NAMALWA (cell line): ENCODE measurements at places on chromosomes 1 and 21.

- no peak for DNase-seq
Measured at GRCh38 chr21:39938086-39938625, 70.9 kb downstream of the PCP4 start.

- DNase-seq = no peak
Measured at GRCh38 chr21:42431196-42431595, 27.5 kb downstream of the UBASH3A start.

- DNase-seq = no peak
Measured at GRCh38 chr1:156262461-156263287, 14.8 kb upstream of the PAQR6 start.

- no peak for DNase-seq
Measured at GRCh38 chr1:219228058-219228419, 54.4 kb downstream of the LYPLAL1 start.

GRCh38 chr1:47984175-47984789 lies 12.9 kb downstream of the TRABD2B start:
- DNase-seq = no peak

- DNase-seq = no peak
Measured at GRCh38 chr1:163115887-163116286, 46.7 kb downstream of the RGS4 start.

GRCh38 chr1:56278061-56278460 lies 301.3 kb downstream of the PLPP3 start:
- no peak for DNase-seq

DNA sequence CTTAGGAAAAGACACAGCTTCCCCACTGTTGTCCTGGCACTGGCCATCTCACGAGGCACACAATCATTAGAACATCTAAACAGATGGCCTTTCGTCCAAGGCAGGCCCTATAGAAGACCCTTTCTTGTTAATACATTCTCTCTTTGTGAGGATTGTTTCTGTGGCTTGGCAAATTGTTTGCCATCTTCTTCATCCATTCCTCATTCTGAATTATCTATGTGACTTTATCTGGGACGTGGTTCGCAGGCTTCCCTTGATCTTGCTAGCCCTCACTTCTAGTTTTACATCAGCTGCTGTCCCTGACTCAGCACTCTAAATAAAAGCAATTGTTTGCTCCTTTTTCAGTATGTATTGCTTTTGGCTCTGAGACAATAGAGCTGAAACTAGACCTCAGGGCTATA lies 101.1 kb upstream of the ZC3H11B start:
- no peak for DNase-seq

DNA sequence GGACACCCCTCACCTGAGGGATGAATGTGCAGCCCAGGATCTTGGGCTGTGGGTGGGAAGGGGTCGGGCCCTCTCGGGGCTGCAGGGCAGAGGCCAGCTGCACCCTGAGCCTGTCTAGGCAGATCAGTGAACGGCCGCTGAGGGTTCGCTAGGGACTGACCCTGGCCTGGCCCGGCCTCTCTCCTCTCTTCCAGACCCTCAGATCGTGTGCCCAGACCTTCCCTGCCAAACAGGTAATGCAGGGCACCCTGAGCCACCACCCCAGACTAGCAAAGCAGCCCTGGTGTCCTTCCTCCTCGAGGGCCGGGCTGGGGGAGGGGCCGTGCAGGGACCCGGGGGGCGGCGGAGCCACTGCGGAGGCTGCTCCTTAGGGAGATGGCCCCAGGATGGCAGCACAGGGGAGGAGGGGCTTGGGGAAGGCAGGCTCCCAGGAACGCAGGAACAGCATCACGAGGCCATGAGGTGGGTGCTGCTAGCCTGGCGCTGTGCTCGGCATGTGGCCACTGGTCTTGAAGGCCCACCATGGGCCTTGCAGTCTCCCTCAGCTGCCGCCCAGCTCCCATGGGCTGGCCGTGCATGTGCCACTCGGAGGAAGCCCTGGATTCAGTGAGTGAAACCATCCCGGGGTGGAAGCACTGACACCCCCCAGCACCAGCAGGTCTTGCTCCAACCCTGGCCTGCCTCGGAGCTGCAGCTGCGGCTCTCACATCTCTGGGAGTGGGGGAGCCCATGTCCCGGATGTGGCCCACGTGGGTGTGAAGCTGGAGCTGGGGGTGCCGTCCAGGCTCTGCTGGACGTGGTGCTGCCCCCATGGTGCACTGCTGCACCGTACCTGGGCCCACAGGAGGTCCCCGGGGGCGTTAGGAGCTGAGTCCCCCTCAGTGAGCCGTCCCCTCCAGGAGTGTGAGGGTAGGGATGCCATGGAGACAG lies 28.7 kb downstream of the COL6A2 start:
- DNase-seq = no peak

- peak; percentile 74 for DNase-seq
Measured at GRCh38 chr21:36330904-36331303, 10.9 kb downstream of the MORC3 start.

DNA sequence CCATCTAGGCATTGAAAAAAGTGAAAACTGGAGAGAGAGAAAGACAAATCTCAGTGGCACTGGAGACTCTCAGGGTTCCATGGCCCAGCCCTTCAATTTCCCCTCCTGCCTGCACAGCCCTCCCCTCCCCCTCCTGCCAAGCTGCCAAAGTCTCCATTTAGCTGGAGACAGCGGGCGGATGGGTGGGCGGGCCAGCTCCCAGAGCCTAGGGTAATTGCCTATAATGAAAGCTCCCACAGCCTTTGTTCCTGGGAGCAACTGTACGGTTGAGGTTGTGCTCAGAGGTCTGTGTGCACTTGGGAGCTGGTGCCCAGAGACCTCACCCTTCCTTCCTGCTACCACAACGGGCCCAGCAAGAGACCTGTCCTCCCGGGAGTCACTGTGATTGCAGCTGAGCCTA lies 89.6 kb downstream of the NAV1 start:
- no peak for DNase-seq

DNA sequence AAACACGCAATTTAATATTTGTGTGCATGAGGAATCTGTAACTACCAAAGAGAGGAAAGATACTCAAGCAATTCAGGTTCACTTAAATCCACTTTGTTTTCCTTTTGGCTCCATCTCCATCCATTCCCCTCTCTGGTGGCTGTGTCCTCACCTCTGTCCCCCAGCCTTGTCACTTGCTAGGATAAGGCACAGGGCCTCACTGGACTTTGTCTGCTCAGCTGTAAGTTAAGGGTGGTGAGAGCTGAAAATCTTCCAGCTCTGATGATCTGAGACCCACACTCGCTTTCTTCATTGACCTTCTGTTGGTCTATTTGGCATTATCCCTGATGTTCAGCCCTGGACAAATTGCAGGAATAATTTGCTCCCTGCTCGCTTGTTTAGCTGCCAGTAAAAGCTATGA lies 56.5 kb downstream of the RHOU start:
- DNase-seq = no peak

GRCh38 chr1:70042090-70042731 lies 163.2 kb downstream of the LRRC40 start:
- DNase-seq = no peak

DNA sequence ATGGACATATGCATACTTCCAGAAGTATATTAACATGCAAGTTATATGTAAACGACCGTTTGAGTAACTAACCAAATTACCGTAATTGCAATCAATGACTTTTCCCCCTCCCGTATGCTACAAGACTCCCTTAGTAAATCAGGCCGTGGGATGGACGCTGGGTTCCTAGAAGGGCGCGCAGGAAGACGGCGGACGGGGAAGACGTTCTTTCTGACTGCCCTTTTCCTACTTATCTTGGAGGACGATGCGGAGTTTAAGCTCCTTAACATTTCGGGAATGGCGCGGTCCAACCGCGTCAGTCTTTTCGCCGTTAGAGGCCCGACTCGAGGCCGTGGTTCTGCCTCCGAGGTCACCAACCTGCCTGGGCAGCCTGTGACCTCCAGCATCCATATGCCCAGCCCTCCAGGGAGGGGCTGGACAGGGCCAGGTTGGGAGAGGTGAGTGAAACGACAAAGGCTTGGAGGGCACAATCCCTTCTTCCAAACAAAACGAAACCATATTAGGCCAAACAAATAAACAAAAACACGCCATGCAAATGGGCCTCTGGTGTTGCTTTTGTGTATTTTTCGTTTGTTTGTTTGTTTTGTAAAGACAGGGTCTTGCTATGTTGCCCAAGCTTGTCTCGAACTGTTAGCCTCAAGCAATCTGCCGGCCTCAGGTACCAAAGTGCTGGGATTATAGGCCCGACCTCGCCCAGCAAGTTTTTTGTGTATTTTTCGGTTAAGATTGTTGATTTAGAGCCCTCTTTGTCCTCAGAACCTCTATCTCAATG lies 873 bp upstream of the PI4KB start:
- no peak for DNase-seq

DNA sequence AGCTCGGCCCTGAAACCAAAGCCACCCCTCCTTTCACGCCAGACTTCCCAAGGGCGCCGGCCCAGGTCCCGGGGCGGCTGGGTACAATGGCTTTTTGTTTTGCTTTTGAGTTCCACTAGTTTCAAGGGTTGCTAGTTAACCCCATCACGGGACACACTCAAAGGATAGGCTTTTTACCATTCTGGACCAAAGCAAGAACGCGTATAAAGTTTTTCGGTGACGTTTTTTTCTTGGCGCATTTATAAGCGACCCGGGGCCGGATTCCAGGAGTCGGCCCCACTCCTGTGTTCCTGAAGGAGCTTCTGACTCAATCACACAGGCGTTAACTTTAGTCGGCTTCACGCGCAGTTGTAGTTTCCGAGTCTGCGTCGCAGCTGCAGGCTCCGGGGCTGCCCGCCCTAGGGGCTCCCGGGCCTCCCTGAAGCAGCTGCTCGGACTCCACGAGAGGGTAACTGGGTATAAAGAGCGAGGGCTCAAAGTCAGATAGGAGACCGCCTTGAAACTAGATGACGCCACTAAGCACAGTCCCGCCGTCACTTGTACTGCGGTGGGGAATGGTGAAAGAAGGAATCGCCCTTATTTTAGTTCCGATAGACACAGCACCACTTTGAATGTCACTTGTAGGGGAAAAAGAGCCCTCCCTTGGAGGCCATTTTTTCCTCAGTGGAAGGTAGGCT lies 707 bp upstream of the KLHL21 start:
- peak; percentile 81 for DNase-seq

DNA sequence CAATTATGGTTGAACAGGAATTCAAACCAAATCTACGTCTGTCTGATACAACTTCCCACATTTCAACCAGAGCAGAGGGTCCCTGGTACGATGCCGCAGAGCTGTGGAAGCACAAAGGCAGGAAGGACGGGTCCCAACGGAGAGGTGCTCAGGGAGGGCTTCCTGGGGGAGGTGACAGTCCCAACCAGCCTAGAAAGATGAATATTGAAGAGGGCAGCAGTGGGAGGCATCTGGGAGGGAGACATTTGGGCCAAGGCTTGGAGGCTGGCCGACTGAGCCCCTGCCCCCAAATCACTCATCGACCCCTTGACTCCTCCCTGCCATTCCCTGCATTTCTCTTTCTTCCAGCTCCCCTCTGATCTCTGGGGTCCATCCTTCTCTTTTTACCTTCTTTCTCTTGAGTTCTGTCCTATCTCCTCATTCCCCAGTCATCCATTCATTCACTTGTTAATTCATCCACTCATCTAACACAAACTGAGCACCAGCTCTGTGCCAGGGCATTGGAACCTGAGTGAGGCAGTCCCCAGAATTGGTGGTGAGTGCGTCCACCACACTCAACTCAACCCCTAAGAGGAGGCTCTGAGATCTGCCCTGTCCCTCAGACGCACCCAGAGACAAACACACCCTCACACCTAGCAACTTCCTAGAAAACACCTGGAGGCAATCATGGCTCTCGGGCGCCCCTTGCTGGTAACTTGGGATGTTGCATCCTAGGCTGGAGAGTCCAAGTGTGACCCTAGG lies 13.2 kb upstream of the CELA3B start:
- peak; percentile 86 for DNase-seq

DNA sequence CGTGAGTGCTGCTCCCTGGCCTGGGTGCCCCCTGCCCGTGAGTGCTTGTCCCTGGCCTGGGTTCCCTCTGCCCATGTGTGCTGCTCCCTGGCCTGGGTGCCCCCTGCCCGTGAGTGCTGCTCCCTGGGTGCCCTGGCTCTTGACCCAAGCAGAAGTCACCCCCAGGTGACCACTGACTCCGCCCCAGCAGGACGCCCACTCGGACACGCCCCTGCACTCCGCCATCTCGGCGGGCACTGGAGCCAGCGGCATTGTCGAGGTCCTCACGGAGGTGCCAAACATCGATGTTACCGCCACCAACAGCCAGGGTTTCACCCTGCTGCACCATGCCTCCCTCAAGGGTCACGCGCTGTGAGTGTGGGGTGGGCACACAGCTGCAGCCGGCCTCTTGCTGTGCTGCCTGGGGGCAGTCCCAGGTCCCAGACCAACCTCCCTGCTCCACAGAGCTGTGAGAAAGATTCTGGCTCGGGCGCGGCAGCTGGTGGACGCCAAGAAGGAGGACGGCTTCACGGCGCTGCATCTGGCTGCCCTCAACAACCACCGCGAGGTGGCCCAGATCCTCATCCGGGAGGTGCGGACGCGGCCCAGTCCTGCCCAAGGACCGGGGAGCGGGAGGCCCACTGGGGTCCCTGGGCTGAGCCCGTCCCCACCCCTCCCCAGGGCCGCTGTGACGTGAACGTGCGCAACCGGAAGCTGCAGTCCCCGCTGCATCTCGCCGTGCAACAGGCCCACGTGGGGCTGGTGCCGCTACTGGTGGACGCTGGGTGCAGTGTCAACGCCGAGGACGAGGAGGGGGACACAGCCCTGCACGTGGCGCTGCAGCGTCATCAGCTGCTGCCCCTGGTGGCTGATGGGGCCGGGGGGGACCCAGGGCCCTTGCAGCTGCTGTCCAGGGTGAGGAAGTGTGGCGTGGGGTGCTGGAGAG lies 3.9 kb upstream of the MMP23B start:
- no peak for DNase-seq

DNA sequence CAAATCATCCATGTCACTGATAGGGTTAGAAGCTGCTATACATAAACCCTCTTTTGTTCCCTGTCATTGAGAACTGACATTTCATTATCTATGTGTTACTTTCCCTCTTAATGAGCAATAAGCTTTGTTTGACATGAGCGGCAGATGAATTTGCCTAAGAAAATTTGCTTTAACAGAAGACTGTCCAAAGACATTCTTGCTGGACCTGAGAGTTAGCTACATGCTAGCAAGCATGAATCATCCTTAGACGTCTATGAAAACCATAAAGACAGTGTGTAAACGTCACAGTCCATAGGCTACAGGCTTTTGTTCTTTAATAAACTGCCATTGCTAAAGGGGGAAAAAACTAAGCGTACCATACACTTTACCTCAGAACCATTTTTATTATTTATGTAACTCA lies 73.1 kb downstream of the TNFSF4 start:
- no peak for DNase-seq

DNA sequence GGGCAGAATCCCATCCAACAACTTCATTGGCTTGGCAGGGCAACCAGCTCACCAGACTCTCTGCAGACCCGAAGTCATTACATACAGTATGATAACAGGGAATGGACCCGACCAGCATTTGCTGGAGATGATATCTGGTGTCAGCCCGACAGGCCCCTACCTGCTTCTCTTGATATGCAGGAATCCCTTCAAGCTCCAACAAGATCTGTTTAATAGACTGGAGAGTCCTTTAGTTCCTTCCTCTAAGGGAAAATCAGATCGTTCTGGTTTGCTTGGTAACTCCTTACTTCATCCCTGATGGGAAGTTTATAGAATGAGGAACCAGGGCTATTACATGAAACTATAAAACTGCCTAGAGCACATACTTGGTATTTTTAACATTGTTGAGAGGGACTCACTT lies 61.2 kb downstream of the EDARADD start:
- no peak for DNase-seq

GRCh38 chr1:88079036-88079435 lies 605.0 kb upstream of the PKN2 start:
- no peak for DNase-seq
